ENCODE measurements at places on chromosomes 12 and 14.
A peak's percentile ranks its signal among the peaks of the same experiment; 100 is the strongest.

DNA sequence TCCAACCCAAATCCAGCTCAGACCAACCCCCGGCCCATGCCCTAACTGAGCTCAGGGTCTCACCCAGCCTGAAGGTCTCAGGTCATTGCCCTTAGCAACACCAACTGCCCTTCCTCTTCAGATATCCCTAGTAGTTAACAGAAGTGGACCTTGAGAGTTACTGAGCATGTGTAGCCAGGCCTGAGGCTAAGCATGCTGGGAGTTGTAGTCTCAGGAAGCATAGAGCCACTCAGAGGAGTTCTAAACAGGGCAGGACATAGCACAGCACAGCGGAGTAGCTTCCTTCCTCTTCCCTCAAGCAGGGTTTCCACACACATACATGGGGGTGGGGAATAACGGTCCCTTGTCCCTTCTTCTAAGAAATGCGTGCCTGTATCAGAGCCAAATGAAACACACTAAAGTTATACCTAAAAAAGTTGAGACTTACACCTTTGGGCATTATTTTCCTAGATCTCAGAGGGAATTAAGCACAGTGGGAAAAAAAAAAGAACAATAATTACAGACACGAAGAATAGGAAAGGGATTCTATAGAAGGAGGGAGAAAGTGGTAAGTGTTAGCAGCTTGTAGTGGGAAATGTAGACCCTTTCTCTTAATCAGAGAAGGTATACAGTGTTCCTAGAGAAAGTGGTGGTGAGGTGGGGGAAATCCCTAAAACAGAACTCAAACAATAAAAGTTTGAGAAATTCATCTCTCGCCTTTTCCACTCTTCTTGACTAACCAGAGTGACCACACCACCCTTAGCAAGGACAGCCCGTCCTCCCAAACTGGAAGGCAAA, 4.4 kb downstream of the KMT2D start:
- DNase-seq: peak; percentile 86

DNA sequence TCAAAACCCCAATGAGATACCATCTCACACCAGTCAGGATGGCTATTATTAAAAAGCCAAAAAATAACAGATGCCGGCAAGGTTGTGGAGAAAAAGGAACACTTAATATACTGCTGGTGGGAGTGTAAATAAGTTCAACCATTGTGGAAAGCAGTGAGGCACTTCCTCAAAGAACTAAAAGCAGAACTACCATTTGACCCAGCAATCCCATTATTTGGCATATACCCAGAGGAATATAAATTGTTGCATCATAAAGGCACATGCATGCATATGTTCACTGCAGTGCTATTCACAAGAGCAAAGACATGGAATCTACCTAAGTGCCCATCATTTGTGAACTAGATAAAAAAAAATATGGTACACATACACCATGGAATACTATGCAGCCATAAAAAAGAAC, 59.9 kb downstream of the MGST1 start:
- no peak for DNase-seq

DNA sequence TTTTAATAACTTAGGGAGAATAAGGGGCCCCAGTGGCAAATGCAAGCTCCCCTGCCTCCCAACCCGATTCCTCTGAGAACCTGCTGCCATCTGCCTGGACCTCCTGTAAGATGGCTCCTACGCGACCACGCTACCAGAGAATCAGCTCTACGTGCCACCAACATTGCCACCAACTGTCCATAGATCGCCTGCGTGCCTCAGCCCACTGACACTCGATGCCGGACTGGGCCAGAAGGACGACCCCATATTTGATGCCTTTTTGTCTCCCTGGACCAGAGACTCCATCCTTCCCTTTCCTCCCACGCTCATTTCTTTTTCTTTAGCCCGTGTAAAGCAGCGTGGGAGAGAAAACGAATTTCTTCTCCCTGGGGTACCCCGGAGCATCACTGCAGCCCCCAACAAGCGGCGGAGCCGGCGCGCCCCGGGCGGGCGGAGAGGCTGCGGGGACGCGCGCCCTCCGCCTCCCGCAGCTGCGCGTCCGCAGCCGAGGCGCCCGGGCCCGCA, 565 bp upstream of the KLHL42 start:
- no peak for DNase-seq

DNA sequence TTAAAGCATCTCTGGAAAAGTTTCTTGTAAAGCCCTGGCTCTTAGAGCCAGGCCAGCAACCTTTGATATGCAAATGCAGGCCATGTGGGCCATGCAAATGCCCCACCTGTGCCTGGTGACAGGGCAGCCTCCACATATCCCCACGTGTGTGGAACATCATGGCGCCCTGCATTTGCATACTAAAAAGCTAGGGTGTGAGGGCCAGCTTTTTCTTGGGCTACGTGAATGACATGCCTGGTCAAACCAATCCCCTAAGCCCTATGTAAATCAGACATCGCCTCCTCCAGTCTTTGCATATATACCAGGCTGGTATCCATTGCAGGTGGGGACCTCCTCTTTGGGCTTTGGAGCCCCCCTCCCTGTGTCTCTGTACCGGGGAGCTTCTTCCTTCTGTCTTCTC, 6.4 kb downstream of the CSRP2 start:
- DNase-seq: no peak

GRCh38 chr12:93200291-93200917, 177.3 kb upstream of the NUDT4 start:
- no peak for DNase-seq
